ENCODE measurements at places on chromosomes 3 and 15.

- no peak for DNase-seq
Observed at GRCh38 chr3:138653567-138653966, 45.0 kb downstream of the FAIM start.

- DNase-seq: no peak
Observed at GRCh38 chr15:59349680-59350420, 22.8 kb downstream of the MYO1E start.

DNA sequence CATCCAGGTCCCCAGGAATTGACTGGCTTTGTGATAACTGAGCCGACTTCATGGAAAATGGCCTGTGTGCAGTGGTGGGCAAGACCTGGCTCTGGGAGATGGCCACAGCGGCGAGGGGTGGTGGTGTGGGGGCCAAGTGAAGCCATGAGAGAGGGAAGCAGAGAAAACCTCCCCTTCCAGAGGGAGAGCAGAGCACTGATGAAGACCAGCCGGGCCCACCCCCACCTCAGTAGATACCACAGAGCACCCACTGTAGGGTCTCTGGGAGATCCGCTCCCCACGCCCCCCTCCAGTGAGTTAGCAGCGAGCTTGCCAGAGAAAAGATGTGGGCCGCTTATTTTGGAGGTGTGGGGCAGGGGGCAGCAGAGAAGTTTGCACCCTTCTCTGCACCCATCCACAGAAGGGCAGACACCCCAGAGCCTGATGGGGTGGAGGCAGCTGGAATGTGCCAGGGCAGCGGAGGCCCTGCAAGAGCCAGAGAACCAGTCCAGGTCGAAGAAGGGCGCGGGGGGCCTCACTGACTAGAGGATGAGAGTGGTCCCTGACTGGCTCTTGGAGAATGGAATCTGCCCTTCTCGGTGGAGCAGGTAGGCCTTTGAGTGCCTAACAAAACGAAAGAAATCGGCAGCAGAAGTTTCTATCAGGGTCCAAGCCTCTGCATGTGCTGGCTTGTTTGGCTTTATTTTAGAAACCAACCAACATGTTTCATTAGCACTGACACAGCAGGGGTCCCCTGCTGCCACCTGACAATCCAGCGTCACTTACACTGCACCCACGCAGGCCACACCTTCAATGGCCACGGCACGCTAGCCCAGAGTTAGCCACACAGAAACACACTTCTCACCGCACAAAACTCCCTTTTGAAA lies 28.3 kb downstream of the MELTF start:
- no peak for DNase-seq

DNA sequence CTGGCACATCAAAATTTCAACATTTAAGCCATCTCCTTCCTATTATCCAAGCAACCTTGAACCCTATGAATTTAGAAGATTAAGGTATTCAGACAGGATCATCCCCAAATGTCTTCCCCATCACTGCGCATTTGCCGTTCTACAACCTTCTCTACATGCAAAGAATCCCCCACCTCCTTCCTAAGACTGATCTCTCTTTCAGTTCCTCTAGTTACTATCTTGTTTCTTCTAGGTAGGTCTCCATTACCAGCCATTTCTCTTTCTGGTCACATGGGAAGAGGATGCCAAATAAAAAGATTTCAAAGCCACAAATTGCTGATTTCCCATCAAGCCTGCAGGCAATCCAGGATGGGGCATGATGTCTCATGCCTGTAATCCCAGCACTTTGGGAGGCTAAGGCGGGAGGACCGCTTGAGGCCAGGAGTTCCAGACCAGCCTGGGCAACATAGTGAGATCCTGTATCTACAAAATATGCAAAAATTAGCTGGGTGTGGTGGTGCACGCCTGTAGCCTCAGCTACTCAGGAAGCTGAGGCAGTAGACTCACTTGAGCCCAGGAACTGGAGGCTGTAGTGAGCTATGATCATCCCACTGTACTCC lies 29.7 kb upstream of the MTMR10 start:
- DNase-seq: no peak

DNA sequence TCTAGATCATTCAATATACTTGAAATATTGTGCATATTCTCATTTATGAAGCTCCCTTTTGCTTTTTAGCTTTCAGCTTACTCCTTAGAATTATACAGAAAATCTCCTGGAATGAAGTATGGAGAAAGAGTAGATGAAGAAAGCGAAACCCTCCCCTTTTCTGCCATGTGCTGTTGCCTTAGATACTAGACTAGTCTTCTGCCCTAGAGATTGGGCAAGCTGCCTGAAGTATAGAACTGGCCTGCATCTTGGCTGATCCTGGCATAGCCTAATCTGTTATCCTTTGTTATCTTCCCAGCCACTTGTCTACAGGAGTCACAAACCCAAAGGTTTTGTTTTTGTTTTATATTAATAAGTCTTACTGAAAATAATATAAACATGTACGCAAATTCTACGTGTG lies 138.8 kb downstream of the RBPMS2 start:
- no peak for DNase-seq

- no peak for DNase-seq
Observed at GRCh38 chr3:150793641-150794040, 30.7 kb upstream of the SIAH2 start.

GRCh38 chr3:132681421-132681820 lies 21.3 kb downstream of the UBA5 start:
- no peak for DNase-seq

GRCh38 chr15:99951511-99951910 lies 218.3 kb upstream of the LYSMD4 start:
- no peak for DNase-seq

DNA sequence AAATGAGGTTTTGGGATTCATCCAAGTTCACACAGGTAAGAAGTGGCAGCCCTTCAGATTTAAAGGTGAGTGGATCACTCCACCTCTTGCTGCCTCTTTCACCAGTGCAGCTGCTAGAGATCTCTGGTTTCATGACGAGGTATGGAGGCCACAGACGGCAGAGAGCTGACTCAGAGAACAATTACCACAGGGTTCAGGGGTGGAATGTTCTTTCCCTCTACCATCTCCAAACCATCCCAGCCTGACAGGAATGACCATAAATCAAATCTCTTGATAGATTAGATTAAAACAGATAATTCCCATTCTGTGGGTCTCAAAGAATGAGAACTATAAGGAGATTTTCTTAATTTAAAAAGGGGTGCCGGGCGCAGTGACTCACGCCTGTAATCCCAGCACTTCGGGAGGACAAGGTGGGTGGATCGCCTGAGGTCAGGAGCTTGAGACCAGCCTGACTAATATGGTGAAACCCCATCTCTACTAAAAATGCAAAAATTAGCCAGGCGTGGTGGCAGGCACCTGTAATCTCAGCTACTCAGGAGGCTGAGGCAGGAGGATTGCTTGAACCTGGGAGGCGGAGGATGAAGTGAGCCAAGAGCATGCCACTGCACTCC lies 174.2 kb upstream of the ATP11B start:
- DNase-seq: no peak

GRCh38 chr3:30269751-30270445 lies 336.5 kb upstream of the TGFBR2 start:
- no peak for DNase-seq

GRCh38 chr3:121836064-121836463 lies 1.1 kb downstream of the EAF2 start:
- no peak for DNase-seq

DNA sequence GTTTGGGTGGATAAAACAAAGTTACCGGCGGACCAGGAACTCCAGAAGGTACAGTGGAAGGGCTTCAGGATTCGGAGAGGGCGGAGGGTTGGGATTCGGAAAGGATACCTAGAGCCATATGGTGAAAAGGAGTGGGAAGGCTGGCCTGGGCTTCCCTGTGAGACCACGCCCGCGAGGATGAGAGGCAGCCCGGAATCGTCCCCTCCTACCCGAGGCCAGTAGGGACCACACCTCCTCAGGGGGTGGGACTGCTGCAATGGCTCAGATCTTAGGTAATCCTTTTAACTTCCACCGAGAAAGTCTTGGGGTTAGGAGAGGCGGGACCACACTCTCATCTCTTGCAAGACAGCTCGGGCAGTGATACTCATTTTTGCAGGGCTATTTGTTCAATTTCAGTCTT lies 511.3 kb downstream of the OCA2 start:
- no peak for DNase-seq

- DNase-seq: no peak
Observed at GRCh38 chr15:100174904-100175275, 166.9 kb downstream of the ADAMTS17 start.

GRCh38 chr3:11001020-11001657 lies 8.6 kb downstream of the SLC6A1 start:
- no peak for DNase-seq

DNA sequence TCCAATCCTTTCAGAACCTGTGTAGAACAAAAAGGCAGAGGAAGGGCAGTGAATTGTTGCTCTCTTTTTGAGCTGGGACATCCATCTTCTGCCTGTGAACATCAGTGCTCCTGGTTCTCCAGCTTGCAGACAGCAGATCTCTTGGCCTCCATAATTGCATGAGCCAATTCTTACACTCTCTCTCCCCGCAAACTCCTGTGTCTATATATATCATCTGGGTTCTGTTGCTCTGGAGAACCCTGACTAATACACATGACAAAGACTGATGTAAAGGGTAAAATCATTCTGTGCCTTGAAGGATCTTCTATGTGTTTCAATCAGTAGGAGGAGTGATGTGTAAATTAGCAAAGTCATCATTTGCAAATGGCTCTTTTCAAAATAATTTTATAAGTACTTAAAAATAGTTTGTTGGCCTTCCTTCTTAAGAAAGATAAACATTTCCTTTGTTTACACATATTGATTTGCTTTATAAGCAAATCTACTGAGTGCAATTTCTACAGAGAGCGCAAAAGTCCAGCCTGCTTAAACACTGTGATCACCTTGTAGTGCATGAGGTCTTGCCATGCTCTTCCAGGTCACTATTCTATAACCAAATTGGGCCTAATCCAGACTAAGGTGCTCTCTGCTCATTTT lies 154.9 kb upstream of the ANKRD28 start:
- no peak for DNase-seq

GRCh38 chr3:28758115-28758514 lies 409.5 kb upstream of the AZI2 start:
- DNase-seq: no peak

DNA sequence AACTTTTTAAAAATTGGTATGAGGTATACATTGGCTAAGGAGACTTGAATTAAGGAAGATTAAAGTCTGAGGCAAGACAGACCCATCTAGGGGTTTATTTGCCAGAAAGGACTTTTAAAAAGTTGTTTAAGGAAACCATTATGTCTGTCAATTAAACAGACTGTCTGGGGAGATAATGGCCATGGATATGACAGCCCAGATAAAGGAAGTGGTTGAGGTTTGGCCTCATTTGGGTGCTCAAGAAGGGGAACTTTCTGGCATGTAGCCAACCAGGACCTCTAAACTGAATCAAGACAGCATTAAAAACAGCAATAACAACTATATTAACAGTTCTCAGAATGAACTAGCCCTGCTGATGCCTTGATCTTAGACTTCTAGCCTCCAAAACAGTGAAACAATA lies 9.9 kb upstream of the CD200R1L start:
- no peak for DNase-seq

DNA sequence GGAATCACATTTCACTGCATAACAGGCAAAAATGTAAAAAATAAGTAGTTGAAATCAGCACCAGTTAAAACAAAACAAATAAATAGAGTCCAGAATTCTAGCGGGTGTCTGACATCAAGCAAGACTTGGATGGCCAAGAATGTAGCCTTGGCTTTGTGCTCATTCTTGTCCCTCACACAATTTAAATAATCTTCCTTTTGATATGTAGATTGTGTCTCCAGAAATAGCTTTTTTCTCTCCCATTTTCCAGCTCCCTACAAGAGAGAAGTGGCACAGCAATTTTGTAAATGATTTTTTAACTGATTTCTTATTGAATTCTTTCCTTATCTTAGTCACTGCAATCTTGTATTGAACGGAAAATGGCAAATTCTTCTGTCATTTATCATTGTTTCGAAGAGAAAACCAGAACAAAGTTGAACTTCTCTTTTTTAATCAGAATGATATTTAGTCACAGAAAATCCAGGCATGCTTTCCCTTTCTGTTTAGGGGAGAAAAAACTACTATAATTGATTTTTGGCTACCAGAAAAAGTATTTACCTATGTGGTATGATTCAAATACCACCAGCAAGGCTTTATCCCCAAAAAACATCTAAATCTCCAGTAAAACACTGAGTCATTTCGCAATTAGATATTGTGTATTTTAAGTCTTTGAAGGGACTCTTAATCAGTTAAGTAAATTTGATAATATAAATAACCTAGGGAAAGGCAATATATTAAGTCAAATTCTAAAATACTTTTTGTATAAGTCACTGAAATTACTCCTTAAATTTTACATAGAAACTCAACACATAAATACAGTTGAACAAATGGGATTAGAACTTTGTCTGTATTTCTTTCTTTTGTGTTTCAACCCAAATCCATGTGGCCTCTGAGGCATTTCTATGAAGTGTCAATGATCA lies 481.7 kb downstream of the GBE1 start:
- DNase-seq: no peak

GRCh38 chr15:75430259-75430658 lies 21.2 kb downstream of the SIN3A start:
- no peak for DNase-seq

DNA sequence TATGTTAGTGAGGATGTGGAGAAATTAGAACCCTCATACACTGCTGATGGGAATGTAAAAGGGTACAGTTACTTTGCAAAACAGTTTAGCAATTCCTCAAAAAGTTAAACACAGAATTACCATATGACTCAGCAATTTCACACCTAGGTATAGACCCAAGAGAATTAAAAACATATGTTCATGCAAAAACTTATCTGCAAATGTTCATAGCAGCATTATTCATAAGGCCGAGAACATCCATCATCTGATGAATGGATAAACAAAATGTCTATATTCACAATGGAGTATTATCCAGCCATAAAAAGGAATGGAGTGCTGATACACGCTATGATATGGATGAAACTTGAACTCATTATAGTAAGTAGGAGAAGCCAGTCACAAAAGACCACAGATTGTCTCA lies 10.3 kb downstream of the SEC13 start:
- DNase-seq: no peak

DNA sequence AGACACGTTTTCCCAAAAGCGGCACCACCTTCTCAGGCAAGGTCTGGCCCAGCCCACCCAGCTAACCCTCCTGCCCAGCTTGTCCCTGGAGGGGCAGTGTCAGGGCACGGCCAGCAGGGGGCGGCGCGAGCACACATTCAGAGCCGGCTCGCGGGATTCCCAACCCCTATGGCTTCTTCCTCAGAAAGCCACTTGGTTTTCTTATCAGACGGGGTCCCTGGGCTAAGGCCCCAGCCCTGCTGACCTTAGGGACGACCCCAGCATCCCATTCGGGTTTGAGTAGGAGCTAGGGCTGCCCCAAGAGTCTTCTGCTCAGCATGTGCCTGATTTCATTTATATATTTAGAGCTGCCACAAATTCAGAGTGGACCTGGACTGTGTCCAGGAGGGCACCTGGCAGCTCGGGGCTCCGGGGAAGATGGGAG lies 14.5 kb downstream of the RLBP1 start:
- peak; percentile 45 for DNase-seq

- DNase-seq: no peak
Observed at GRCh38 chr15:41278319-41278718, 47.3 kb downstream of the CHP1 start.

DNA sequence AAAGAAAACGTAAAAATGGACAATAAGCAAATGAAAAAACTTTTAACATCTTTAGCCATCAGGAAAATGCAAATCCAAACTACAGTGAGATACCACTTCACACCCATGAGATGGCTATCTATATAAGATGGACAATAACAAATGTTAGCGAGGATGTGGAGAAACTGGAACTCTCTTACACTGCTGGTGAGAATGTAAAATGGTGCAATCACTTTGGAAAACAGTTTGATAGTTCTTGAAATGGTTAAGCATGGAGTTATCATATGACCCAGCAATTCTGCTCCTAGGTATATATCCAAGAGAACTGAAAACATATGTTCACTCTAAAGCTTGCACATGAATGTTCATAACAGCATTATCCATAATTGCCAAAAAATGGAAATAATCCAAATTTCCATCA lies 21.3 kb upstream of the TEX9 start:
- DNase-seq: no peak
